Right renal cortex interstitium (tissue), 3 donors: ENCODE measurements at places on chromosomes 11 and 22. TPM values are rescaled to one million over a fixed set of nuclear protein-coding genes. Genes with fewer than 3 reads are reported as not detected.

Gene SLC5A1
- 0.54 TPM for polyA plus RNA-seq

Gene CHRM4
- 0.21 TPM for polyA plus RNA-seq

GRCh38 chr11:117099696-117100095, 1.5 kb upstream of the SIK3 start:
- no peak for DNase-seq

DNA sequence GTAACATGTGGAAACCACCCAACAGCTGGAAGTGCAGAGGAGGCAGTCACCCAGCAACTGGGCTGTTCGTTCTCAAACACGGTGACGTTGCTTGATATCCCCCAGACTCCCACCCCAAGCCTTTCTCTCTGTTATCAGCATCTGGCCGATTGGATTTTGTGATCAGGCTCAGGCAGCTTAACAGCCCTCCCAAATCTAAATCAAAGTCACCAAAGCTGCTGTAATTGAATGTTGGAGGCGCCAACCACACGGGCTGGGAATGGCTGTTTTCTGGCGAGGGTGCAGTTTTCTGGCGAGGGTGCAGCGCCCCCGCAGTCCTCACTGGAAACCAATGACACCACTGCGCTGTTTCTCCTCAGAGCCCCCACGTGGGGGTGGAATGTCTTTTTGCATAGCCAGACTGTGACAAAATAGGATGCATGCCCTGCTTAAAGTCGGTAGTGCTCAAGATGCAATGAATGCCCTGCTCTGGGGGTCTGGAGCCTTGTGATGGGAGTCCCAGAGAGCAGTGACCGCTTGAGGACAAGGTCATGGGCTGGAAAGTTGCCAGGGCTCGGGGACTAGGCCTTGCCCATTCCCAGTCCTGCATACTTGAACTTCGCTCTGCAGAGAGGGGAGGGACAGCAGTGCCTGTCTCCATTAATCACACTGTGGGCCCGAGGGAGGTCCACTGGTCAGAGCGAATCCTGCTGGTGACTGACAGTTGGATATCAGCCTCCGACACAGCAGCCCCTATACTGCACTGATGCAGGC, 105.3 kb downstream of the MORC2 start:
- no peak for DNase-seq

- no peak for DNase-seq
Measured at GRCh38 chr11:69317401-69318092, 23.6 kb downstream of the MYEOV start.

GRCh38 chr11:43503417-43503816, 144.7 kb downstream of the TTC17 start:
- DNase-seq, result no peak

DNA sequence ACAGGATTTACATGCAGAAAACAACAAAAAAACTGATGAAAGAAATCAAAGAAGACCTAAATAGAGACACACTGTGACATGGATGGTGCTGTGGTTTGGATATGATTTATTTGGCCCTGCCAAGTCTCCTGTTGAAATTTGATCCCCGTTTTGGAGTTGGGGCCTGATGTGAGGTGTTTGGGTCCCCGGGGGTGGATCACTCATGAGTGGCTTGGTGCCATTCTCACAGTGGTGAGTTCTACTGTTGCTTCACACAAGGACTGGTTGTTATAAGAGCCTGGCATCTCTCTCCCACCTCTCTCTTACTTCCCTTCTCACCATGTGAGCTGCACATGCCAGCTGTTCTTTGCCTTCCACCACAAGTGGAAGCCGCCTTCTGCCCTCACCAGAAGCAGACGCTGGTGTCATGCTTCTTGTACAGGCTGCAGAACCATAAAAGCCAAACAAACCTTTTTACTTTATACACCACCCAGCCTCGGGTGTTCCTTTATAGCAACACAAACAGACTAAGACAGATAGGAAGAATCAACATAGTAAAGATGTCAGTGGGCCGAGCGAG, 7.8 kb upstream of the RTL6 start:
- DNase-seq, result no peak

- no peak for DNase-seq
Measured at GRCh38 chr11:83275888-83276641, 10.1 kb downstream of the CCDC90B start.

DNA sequence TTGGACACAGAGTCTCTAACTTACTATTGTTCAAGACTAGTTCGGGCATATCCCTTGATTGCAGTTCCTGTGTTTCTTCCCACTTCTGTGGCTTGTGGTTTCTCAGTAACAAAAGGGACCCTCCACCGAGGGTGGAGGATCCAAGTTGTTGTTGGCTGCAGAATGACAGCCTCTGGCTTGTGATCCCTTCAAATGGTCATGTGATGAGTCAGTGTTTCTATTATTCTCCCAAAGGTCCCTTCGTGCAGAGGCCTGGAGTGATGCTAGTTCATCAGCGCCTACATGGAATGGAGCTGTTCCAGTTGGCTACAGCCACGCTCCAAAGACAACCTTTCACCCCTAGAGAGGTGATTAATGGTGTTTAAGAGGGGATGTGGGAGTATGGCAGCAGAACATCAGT, 2.6 kb upstream of the VWCE start:
- no peak for DNase-seq
